ENCODE measurements at places on chromosomes 7 and 10.

DNA sequence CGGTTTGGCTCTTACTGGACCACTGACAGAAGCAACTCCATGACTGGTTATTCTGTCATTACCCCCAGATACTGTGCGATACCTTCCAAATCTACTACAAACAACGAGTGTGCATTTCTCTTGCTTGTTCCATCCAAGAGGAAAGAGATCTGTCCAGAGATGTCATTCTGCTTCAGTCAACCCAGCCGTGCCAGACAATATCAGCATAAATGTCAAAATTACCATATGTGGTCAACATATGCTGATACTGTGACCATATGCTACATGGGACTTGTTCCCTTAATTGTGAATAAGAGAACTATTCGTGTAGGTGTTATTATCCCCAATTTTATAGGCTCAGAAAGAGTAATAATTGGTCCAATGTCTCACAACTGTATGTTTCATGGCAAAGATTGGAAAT is 143.2 kb upstream of the PRSS1 start:
- no peak for DNase-seq
- H3K27ac ChIP-seq, result no peak overlapping the region
- no peak overlapping the region for H3K4me3 ChIP-seq

- DNase-seq, result peak; percentile 8
- H3K27ac ChIP-seq, result peak overlapping the region; percentile 75
- H3K4me3 ChIP-seq, result no peak overlapping the region
- H3K36me3 ChIP-seq, result peaks cover 11% of the 10 kb centered on the region
- H3K27me3 ChIP-seq, result no peaks in the 10 kb centered on the region
These were observed 343.7 kb upstream of the GALNT17 start for GRCh38 chr7:70788276-70788675.

GRCh38 chr10:31956200-31956946 is 27.7 kb upstream of the ARHGAP12 start:
- no peak overlapping the region for H3K27ac ChIP-seq
- no peaks in the 10 kb centered on the region for H3K4me1 ChIP-seq
- no peaks in the 10 kb centered on the region for H3K27me3 ChIP-seq
- DNase-seq, result no peak
- H3K4me3 ChIP-seq, result no peak overlapping the region

DNA sequence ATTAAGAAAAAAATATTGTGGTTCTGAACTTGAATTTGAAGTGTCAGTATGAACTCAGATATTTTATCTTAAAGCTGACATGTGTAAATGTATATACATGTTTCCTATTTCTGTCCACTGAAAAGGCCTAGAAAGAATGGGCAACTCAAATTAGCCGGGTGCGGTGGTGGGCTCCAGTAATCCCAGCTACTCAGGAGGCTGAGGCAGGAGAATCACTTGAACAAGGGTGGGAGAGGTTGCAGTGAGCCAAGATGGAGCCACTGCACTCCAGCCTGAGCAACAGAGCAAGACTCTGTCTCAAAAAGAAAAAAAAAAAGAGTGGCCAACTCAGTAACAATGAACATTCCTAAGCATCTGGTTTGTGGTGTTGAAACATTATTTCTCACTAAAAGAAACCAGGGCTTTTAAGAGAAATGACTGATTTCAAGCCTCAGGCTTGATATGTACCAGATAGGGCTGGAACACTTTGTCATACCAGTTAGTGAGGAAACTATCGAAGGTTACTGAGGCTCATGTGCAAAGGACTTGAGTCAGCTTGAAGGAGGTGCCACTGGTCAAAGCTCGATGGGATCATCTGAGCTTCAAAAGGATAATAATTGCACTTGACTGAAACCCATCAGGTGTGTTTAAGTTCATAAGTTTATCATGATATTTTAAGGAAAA is 40.5 kb downstream of the AOAH start:
- no peaks in the 10 kb centered on the region for H3K27me3 ChIP-seq
- H3K27ac ChIP-seq, result no peak overlapping the region
- no peak overlapping the region for H3K4me3 ChIP-seq
